ENCODE measurements at places on chromosomes 16 and 17.

DNA sequence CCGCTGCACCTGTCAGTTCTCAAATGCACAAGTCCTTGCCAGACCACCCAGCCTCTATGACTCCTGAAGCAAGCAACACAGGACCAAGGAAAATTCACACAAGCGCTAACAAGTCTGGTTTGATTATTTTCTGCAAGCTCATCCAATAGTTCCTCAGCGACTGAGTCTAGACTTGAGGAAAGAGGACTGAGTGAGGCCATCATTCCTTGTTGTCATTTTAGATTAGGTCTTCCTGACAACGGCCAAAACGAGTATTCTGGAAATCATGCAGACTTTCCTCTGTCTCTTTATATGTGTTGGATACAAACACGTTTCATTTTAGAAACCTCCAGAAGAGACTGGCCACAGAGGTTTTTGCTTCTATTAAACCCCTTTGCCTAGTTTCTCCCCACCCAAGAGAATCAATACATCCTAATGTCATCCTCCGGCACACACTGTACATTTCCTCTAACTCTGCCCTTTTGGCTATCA, 561 bp downstream of the CCDC47 start:
- DNase-seq: peak; percentile 9

- DNase-seq: no peak
Observed at GRCh38 chr16:89808475-89808874, 8.0 kb downstream of the FANCA start.

GRCh38 chr17:19706791-19707727, 9.3 kb downstream of the SLC47A2 start:
- DNase-seq: no peak

GRCh38 chr17:75445296-75445695, 11.1 kb upstream of the TMEM94 start:
- no peak for DNase-seq

DNA sequence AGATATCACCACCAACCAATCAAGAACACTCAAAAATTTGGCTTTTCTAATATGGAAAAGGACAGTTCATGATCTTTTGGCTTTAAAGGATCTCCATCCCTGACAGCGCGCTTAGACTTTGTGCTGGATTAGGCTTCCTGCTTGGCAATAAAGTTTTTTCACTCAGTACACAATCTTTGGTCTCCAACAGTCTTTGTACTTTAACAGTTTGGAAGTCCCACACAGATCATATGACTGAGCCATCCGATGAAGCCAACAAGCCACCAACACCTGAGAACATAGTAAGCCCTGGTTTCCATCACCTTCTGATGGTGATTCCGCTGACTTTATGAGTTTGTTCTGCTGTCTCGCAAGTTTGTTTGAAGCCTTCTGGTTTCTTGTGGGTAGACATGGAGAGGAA, 34.3 kb downstream of the SMURF2 start:
- DNase-seq: no peak

DNA sequence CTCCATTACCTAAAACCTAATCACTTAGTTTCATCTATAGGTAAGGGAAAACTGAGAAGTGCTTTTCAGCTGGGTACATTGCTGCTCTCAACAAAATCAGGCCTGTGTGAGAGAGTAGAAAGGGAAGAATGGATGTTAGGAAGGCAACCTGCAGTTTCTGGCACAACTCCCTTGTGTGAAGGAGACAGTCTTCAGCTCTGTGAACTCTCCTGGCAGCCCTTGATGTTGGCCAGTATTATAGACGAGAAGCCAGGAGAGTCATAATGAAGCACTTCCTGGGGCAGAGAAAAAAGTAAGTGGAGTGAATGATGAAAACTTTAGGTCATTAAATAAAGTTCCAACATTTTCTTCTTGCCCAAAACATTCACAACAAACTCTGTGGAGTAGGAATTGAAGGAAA, 260.1 kb downstream of the IRX3 start:
- no peak for DNase-seq

DNA sequence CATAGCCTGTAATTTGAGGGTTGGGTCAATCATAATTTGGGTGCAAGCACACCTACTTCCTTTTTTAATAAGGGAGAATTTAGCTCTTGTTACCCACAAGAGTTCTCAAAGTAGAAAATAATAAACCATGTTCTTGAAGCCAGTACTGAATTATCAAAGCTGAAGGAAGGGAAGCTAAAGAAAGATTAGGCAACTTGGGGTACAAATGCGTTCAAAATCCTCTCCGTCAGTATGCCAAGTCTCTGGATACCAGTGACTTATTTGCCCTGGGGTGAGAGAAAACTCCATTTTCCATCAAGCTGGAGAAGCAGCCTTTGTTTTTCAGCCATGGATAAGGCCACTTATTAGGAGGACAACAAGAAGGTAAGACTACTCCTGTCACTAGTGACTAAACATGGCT, 23.5 kb upstream of the DHRS13 start:
- no peak for DNase-seq

GRCh38 chr17:6052926-6053325, 17.3 kb upstream of the WSCD1 start:
- no peak for DNase-seq

DNA sequence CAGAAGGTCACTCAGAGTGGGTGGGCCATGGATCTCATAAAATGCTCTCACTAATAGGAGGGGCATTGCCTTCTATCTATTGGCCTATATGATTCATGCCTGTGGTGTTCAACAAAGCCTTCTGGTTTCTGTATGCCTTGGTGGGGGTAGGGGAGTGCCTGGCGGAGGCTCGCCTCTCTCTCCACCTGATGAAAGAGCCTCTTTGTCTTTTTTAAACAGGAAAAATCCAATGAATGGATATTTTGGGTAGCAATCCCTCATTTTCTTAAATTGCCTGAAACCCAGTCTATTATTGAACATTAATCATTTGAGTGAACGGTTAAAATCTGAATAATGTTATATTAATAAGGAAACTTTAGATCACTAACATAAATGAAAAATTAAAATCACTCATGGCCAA, 90.6 kb downstream of the TOX3 start:
- DNase-seq: no peak

DNA sequence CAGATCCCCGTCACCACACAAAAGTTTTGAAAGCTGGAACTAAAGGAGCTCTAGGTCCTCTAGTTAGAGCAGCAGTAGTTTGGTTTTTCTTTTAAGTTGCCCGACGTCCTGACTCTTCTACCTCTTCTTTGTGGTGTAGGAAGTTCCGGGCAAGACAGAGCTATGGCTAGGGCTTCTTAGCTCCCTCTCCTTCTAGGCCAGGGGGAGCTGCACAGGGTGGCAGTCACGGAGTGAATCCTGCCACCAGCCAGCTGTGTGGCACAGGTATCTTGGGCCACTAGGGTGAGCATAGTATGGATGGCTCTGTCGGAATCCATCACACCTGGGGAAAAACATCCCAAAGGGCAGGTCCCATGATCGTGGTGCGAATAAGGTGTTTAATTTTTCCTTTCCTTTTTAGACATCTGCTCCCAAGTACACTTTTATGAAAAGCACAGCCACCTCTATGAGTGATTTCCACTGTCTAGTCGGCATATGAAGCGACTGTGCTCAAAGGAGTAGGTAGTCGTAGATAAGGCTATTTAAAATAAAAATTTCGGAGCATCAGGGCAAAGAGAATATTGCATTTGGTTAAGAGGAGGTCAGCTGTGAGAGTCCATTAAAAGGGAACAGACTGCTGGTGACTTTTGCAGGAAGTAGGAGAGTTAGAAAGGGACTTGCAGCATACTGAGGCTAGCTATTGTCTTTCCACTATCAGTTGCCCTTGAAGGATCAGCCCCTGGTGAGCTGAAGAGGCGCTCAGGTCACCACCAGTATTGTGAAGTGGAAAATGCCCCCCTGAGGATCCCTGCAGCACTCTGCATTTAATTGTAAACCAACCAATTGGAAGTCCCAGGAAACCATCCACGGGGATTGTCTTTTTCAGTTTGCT, 2.1 kb downstream of the PRKCA start:
- no peak for DNase-seq

GRCh38 chr17:73546114-73546513, 98.1 kb downstream of the SDK2 start:
- no peak for DNase-seq

DNA sequence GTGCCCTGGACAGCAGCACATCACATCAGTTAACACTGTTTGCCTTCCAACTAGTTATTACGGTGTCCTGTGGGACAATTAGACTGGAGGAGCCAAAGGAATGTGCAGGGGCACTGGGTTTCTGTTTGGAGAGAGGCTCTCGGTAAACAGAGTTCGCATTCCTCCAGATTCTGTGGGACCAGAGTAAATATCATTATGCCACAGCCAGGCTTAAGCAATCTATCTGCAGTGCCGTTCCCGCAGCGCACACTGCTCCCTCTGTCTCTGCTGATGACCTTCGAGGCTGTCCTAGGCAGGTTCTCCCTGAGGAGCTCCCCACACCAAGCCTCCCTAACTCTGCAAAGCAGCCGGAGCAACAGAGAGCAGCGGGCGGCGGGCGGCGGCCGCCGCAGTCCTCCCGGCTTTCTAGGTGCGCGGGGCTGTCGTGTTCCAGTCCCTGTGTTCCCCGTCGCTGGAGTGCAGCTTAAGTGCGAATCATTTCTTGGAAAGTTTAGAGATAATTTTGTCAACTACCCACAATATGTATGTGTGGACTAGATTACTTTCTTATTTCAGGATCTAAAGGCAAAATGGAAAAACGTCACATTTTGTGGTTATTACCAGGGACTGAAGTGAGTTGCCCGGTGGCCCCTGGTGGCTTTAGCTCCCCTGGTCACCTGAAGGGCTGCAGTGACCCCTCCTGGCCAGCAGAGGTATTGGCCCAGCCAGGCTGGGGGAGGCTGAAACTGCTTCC, 43.3 kb downstream of the PGS1 start:
- peak; percentile 79 for DNase-seq

- no peak for DNase-seq
Observed at GRCh38 chr17:66960613-66961012, 3.9 kb upstream of the CACNG4 start.

DNA sequence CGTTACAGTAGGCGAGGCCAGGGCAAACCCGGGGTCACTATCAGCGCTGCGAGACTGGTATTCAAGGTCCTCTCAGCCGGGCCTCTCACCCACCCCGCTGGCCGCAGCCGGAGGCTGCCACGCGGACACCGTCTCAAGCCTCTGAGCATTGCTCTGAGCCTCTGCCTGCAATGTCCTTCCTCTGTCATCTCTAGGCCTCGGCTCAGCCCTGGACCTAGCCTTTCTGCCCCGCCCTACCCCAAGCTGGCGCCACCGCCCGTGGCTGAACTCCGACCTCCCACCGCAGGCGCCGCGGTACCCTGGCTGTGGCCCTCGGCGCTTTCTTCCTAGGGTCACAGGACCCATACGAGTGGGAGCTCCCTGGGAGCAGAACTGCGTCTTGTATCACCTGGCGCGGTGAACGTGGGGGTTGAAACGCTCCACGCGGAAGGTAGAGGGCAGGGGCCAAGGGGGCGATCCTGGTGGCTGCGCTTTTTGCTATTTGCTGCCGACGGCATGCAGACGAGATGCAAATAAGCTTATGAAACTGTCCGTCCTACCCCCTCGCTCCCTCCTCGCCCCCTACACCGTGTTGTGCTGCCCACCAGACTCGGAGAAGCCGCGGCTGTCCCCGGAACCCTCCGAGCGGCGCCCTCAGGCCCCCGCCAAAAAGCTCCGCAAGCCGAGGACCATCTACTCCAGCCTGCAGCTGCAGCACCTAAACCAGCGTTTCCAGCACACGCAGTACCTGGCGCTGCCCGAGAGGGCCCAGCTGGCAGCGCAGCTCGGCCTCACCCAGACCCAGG, 3.7 kb downstream of the DLX4 start:
- DNase-seq: no peak

DNA sequence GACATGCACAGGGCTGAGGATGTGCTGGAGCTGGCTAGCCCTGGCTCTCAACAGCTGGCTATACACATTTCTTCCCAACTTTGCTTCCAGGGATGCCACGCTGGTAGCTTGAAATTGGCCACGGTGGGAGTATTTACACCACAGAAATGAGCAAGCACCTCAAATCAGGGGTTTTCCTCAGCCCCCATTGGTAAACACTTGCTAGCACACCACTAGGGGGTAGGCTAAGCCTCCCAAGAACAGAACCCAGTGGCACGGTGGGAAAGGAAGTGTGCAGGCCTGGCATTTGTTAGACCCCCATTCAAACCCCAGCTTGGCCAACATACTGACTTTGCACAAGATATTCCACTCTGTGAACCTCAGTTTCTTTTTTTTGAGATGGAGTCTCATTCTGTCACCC, 12.9 kb downstream of the DRC3 start:
- DNase-seq: no peak

Measured in SHP77 (cell line).